WTC11 (cell line): ENCODE measurements at places on chromosomes 4 and X.

GRCh38 chr4:53863736-53864365, 200.6 kb downstream of the CHIC2 start:
- DNase-seq, result no peak

- no peak for DNase-seq
Measured at GRCh38 chr4:1907848-1908525, 36.8 kb downstream of the NSD2 start.

DNA sequence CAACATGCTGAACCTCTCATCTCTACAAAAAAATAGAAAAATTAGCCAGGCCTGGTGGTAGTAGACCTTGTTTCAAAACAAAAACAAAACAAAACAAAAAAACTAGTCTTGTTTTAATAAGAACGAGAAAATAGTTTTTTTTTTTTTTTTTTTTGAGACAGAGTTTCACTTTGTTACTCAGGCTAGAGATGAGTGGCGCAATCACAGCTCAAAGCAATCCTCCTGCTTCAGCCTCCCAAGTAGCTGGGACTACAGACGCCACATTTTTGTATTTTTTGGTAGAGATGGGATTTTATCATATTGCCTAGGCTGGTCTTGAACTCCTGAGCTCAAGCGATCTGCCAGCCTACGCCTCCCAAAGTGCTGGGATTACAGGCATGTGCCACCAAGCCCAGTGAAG, 47.7 kb upstream of the UGDH start:
- DNase-seq, result no peak

DNA sequence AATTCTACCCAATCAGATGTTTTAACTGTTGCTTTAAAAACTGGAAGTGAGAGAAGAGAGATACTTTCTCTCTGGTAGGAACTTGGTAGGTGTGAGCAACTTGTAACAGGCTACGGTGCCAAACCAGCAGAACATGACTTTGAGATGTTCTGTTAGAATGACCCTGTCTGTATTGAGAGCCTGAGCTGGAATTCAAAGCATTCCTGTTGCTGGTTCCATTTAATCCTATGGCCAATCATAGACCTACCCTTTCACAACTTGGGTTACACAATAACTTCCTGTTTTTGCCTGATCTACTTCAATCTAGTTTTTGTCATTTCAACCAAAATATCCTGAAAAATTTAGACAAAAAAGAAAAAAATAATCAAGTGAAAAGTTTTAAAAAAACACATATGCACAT, 1.7 kb upstream of the PRRG1 start:
- DNase-seq, result no peak

DNA sequence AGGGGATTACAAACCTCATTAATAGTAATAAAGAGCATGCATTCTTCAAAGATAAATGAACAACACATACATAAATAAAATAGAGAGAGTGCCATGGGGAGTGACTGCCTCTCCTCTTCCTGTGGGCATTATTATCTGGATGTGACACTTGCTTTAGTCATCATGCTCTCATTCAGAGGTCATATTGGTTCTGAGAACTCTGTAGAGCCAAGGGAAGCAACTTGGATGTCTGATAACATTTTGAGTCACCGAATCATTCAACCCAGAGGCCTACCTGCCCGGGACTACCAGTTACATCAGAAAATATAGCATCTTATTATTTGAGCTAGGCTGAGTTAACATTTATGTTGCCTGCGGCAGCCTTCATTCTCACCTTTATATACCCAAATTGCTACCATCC, 489.5 kb downstream of the STIM2 start:
- no peak for DNase-seq

- DNase-seq, result no peak
Measured at GRCh38 chr4:147566762-147567161, 50.4 kb upstream of the TMEM184C start.
